ENCODE measurements at places on chromosomes 6 and 20. TPM values are rescaled to one million over a fixed set of nuclear protein-coding genes. Genes with fewer than 3 reads are reported as not detected.

- no peak for DNase-seq
Observed at GRCh38 chr6:69768664-69769063, 28.1 kb downstream of the LMBRD1 start.

- peak; percentile 53 for DNase-seq
Observed at GRCh38 chr6:6901205-6901719, 206.5 kb upstream of the RREB1 start.

Gene PGC
- not detected for polyA plus RNA-seq

DNA sequence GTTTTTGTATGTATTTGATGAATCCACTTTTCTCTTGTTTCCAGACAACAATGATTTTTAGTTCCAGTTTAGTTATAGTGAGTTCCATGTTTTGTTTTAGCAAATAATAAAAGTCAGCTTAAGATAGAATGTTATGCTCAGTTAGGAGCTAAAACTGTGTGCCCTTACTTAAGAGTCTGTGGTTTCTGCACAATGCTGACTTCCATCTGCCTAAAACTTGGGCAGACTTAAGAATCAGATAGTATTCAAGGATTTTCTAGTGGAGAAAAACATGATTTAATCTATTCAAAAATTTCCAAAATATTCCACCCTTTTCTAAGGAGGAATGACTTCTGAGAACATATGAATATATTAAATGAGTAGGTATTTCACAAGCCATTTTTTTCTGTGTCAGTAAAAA, 32.8 kb downstream of the LAMA4 start:
- DNase-seq = no peak

Gene ELOVL4
- polyA plus RNA-seq = 4.0 TPM
